Activated gamma-delta T cell treated with anti-CD3 and anti-CD28 coated beads, Interleukin-2, amount 50 U/mL, for 16 hours (primary cell): ENCODE measurements at places on chromosomes 11 and 22.

GRCh38 chr22:42754658-42755057 is 34.0 kb upstream of the A4GALT start:
- no peak for DNase-seq

DNA sequence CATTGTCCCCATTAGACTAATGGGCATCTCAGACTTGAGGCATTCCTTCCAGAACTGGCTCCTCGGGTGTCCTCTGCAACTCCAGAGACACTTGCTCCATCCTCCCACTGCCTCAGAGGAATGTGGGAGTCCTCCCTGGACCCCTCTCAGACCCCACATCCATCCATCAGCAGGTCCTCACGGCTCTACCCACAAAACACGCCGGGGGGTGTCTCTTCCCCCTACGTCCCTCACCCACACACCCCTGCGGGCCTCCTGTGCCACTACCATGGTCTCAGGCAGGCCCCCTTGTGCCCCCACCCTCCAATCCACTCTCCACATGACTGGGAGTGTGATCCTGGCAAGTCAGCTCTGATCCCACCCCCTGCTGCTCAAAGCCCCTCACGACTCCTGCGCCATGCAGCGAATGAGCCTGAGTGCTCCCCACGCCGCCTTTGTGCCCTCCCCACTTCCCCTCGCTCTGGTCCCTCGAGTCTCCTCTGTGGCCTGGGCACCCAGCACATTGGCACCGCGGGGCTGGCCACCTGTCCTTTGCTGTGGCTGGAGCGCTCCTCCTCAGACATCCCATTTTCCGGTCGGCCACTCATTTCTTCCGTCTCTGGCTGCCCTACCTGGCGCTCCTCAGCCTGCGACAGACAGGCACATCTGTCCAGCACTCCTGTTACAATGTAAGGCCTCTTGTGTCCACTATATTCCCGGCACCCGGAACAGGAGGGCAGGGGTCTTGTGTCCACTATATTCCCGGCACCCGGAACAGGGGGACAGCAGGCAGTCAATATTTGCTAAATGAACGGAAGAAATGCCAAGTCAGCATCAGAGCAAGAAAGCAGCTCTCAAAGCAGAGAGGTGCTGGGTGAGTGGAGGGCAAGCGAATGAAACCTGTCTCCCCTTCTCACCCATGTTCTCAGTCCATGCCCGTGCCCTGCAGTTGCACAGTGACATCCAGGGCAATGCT is 14.2 kb upstream of the MOB2 start:
- no peak for DNase-seq

- no peak for DNase-seq
These were observed 1.3 kb downstream of the UNC93B1 start for GRCh38 chr11:68002575-68002937.

GRCh38 chr11:32820497-32820896 is 9.2 kb upstream of the PRRG4 start:
- DNase-seq = no peak

GRCh38 chr22:25359601-25360261 is 140.3 kb downstream of the CRYBB2 start:
- DNase-seq = no peak

DNA sequence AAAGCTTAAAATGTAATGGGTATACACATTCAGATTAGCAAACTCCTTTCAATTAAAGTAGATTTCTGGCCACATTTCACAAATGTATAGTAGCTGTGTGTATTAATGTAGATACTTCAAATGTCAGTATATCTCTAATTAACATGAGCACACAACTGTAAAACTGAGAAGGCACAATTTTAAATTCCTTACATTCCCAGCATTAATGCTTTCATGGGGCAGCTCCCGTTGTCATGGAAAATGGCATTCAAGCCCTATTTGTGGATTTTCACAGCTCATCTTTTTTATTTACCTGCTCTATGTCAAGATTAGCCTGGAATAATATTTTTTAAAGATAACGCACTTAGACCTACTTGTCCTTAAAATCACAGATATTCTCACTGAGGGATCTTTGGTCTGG is 113.6 kb upstream of the SOX6 start:
- no peak for DNase-seq

GRCh38 chr11:66267379-66268243 is 828 bp upstream of the RAB1B start:
- peak; percentile 78 for DNase-seq

GRCh38 chr11:19311308-19312030 is 70.7 kb upstream of the E2F8 start:
- no peak for DNase-seq

DNA sequence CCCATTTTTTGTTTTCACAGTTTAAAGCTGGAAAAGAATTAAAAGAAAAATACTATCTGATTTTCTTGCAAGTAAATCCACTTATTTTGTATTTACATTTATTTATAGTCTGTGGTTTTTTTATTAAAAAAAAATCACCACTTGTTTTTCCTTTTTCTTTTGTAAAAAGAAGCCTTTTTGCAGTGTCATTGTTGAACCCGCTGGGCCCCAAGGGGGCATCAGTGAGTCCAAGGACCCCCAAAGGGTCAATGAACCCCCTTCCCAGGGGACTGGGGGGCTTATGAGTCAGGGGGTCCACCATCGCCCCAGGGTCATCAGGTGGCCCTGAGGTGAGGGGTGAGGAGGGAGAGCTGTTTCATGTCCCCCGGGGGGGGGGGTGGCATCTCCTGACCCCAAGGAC is 34.0 kb upstream of the EIF3D start:
- no peak for DNase-seq

- DNase-seq = no peak
These were observed 21.4 kb downstream of the KIF18A start for GRCh38 chr11:28086569-28086968.

GRCh38 chr22:21669026-21669425 is 3.2 kb downstream of the PPIL2 start:
- DNase-seq = no peak

- DNase-seq = no peak
These were observed 499.4 kb upstream of the API5 start for GRCh38 chr11:42812361-42812760.

DNA sequence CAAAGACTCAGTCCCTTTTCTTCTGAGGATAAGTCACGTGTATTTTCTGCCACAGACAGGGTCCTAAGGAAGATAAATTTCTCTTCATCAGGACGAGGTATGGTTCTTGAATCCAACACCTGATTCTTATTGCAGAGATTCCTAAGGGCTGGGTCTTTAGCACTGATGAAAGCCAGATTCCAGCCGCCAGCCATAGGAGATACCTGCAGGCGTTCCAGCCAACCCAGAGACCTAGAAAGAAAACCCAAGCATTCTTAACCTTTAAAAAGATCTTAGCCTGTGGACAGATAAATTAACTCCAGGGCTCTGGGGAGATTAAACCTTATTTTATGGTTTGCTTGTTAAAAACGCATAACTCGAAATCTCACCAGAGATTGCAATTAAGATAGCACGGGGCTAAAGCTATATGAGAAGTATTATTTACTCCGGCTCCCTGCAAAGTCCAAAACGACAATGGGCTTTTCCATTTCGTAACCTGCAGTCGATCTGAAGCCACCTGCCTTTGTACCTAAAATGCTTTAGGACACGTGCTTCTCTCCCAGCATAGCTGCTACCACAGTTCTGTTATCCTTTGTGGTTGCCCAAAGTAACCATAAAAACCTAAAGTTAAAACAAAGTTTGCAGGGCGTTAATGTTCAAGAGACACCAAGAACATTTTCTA is 104.5 kb downstream of the NXPE2 start:
- DNase-seq = no peak

DNA sequence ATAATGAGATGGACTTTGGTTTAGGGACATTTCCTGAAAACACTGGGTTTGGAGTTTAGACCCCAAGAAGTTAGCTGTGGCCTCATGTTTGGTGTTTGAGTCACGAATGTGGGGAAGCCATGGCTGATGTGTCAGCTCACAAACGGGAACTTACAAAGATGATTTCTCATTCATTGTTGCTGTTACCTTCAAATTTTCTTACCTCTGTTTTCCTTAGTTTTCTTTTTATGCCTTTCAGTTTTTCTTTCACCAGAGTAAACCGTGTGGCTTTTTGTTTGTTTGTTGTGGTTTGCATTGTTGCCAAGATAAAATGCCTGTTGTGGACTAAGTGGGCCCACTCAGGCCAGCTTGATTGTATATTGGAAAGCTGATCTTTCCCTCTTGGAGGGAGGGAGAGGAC is 89.1 kb downstream of the SWAP70 start:
- no peak for DNase-seq

GRCh38 chr11:74280494-74280893 is 30.9 kb downstream of the P4HA3 start:
- no peak for DNase-seq

GRCh38 chr11:133204158-133204557 is 328.1 kb downstream of the OPCML start:
- DNase-seq = no peak

- no peak for DNase-seq
These were observed 68.1 kb downstream of the MPPED1 start for GRCh38 chr22:43479962-43480361.

GRCh38 chr11:86781546-86781945 is 18.8 kb upstream of the PRSS23 start:
- DNase-seq = no peak

DNA sequence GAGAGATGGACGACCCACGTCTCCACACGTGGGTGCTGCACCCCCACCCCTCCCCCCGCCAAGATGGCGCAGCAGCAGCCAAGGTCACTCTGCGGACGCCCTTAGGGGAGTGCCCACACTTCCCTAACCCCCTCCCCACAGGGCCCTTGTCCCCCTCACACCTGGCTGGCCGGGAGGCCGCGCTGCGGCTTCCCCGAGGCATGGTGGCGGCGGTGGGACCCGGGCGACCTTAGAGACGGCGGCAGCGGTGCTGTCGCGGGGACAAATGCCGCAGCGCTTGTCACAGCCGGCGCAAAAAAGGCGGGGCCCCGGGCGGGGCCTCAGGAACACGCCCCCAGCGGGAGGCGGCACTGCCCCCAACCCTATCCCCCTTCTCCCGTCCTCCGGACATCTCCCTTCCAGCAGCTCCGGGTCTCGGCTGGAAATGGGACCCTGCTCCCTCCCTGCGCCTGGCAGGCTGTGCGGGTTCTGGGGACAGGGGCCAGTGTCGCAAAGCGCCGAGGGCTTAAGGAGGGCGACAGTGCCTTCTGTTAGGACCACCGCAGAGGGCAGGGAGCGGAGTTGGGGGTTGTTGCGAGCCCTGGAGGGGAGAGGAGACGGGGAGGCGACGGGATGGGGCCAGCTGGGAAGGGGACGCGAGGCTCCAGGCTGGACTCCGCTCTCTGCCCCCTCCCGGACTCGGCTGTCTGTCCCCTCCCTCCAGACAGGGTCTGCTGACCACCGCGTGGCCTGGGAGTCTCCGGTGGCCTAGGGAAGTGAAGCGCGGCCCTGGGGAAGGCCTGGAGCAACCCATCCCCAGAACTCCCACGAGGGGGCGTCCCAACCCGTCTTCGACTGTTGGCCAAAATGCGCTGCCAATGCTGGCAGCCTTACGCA is at the start of gene CHCHD10:
Gene CHCHD10, minus strand, starts transcription at position 300 of the 876 bp plus-strand sequence. Its CDS starts 98 bp downstream, at position 202.
- peak; percentile 63 for DNase-seq

GRCh38 chr22:27311698-27312550 is 489.6 kb downstream of the MN1 start:
- no peak for DNase-seq
